ENCODE measurements at places on chromosomes 11 and 22.
A peak's percentile ranks its signal among the peaks of the same experiment; 100 is the strongest.

- no peak for DNase-seq
These were observed 4.6 kb downstream of the RAB38 start for GRCh38 chr11:88170673-88171072.

DNA sequence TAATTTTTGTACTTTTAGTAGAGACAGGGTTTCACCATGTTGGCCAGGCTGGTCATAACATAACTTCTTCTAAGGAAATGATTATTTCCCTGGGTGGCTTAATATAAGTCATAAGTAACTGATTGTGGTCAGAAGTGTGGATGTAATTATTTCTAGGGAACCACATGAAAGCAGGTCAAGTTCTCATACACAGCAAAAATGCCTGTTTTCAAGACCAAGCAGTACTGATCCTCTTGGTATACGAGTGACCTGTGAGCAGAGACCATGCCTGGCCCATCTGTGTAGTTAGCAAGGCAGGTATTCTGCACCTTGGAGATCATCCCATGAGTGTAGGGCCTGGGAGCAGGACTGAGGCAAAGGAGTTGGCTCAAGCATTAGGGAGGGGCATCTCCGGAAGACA lies 32.5 kb upstream of the NUCB2 start:
- DNase-seq = no peak

- DNase-seq = no peak
These were observed 34.5 kb downstream of the CPT1A start for GRCh38 chr11:68806931-68807844.

DNA sequence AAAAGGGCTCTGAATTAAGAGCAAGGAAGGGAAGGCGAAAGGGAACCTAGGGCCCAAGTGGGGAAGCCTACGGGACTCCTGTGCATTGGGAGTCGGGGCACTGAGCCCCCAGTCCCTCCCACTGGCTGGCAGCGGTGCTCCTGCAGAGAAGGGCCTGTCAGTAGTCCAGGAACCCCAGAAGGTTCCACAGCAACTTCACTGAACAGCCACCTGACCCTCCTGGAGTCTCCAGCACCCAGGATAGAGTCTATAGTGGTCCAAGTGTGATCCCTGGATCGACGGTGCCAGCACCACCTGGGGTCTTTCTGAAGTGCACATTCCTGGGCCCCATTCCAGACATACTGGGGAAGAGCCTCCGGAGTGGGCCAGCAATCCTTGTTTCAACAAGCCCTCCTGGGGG lies 100.0 kb upstream of the B3GAT1 start:
- peak; percentile 0 for DNase-seq

GRCh38 chr22:21628386-21629254 lies 1.2 kb downstream of the YDJC start:
- DNase-seq = no peak

GRCh38 chr11:18774801-18775200 lies 16.8 kb downstream of the PTPN5 start:
- DNase-seq = no peak

GRCh38 chr11:2697866-2698265 lies 1.9 kb downstream of the KCNQ1OT1 start:
- DNase-seq = no peak

DNA sequence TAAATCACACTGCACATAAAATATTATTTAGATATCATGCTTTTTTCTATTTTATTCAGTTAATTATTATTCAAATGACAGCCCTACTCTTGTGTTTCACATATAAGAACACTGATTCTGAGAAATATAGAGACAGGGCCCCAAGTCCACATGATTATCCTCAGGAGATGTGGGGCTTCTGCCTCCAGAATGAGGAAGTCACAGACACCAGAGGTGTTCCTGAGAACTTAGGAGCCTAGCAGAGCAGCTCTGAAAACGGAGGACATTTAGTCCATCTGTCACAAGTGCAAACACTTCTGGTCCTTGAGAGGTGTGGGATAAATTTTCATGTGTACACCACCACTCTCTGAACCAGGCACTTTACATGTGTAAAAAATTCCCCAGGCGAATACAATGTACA lies 26.2 kb downstream of the TRIM66 start:
- no peak for DNase-seq

- peak; percentile 49 for DNase-seq
These were observed 46.8 kb downstream of the SLN start for GRCh38 chr11:107665018-107665417.

DNA sequence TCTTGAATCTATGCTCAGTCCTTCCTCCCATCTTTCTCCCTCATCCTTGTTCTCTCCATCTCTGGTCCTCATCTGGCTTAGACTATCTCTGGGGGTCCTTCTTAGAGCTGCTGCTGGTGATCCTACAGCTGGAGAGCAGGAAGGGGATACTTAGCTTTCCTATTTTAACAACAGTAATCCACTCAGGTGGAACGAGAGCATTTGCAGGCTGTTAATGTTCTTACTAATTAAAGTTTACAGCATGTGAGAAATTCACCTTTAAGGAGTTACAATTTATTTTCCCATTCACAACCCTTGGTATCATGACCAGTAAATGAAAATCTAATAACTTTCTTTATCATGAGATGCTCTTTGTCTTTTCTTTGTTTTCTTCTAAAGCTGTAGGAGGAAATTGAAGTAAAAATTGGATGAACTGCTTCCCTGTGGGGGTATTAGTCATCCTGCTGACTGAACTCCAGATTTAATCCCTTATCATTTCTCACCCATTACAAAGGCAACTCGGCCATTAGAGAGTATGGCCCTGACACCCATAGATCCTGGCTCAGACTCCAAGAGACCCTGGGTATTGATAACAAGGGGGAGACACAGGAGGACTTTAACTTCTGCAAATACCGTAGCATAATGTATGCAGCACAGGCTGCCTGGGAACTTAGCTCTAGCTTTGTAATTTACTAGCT lies 37.6 kb upstream of the MTNR1B start:
- DNase-seq = no peak

Measured in retina (tissue), 1 donor.